ENCODE measurements at places on chromosomes 16 and 17.

DNA sequence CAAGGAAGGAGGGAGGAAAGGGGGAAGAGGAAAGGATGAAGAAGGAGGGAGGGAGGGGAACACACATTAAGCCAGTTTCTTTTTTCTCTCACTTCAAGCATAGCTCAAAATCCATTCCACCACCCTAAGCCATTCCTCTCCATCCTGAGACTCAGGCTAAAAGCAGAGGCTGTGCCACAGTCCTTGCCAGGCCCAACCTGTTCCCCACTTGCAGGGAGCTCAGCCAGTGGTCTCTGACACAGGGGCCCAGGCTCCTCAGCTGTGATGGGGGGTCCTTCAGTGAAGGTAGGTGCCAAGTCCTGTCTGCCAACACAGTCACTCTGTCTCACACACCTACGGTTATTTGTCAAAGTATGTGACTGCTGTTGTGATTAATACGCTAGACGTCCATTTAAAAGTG is 44.6 kb downstream of the SDK2 start:
- no peak for DNase-seq

DNA sequence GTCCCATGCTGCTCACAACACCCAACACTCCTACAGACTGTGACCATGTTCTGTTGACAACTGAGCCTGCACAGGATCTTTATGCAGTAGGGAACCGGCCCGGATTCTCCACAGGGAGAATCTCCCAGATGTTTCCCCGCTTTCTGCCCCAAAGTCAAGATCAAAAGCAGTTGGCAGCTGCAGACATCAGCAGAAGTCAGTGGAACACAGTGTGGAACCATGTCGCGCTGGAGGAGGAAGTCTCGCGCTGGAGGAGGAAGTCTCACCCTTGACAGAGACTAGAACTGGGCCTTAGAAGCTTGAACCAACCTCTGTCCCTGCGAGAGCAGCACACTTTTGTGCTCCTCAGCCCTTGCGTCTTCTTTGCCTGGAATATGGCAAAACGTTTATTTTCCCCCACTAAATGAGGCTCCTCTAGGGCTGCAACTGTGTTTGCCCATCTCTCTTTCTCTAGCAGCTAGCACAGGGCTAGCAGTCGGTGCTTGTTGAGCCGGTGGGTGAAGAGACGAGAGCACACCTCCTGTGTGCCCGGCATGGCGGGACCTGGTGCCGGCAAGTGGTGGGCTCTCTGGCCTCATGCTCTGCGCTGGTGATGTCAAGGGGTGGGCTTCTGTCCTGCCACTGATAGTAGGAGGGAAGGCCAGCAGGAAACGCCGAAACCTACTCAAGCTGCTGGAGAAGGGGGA is 2.1 kb upstream of the MRC2 start:
- no peak for DNase-seq

- DNase-seq: no peak
Observed at GRCh38 chr17:55072898-55073297, 104.3 kb downstream of the STXBP4 start.

GRCh38 chr17:66988069-66988798 is 23.7 kb downstream of the CACNG4 start:
- DNase-seq: no peak

DNA sequence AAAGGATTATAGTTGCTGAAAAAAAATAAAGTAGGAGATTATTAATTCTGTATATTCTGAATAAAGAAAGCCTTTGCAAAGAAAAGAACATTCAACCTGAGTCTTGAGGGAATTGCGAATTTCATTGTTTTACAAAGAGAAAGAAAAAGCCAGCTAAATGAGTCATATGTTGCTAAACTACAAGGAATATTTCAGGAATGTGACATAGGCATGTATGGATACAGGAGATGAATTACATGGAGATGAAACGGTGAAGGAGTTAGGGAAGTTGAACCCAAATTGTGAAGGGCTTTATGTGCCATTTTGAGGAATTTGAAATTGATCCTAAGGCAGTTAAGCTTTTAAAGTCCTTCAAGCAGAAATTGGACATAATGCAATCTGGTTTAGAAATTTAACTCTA is 177.3 kb upstream of the RBL2 start:
- no peak for DNase-seq

GRCh38 chr16:74736531-74737157 is 36.0 kb upstream of the MLKL start:
- DNase-seq: no peak

GRCh38 chr16:55030944-55031343 is 100.3 kb downstream of the IRX5 start:
- DNase-seq: no peak
